Activated CD8-positive, alpha-beta memory T cell treated with anti-CD3 and anti-CD28 coated beads, Interleukin-2, amount 50 U/mL, for 4 hours (primary cell): ENCODE measurements at places on chromosomes 16 and 17.

DNA sequence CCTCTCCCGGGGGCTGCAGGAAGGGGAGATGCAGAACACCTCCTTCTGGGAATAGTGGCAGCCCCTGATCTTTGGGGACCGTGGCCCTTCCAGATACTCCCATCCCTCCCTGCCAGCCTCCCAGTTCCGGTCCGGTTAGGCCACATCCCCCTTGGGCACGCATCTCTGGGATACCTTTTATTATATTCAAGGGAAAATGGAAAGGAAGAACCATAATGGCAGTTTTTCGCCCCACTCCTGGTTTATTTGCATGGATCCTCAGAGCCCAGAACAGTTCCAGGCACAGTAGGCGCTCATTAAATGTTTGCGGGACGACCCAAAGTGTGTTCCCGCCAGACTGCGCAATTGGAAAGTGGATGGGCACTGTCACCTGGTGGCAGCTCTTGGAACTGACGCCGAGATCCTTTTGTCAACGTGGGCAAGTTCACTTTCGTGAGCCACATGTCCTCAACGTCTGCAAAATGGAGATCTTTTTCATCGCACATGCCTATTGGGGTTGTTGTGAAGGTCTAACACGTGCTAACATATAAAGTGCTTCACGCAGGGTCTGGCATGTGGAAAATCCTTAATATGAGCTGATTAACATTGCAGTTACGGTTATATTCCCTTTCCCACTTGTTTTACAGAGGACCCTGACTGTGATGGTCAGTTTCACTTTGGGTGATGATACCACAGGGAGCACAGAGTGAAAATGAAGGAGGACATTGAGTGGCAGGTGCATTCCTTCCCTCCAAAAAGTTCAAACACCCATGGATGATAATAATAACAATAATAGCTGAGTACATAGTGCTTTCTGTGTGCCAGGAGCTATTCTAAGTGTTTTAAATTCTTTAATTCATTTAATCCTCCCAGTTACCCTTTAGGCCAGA, 1.7 kb upstream of the GPRC5B start:
- peak; percentile 78 for DNase-seq

GRCh38 chr17:34371405-34372100, 8.5 kb upstream of the CCL1 start:
- no peak for DNase-seq

DNA sequence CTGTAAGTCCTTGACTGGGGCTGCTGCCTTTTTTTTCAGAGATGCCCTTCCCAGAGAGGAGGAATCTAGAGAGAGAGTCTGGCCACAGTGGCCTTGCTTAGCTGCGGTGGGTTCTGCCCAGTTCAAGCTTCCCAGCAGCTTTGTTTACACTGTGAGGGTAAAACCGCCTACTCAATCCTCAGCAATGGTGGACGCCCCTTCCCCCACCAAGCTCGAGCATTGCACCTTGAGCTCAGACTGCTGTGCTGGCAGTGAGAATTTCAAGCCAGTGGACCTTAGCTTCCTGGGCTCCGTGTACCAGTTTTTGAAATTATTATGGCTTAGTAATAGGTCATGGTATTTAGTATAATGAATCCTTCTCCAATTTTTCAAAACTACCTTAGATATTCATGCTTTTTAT, 395.4 kb downstream of the NPIPA7 start:
- DNase-seq, result no peak

GRCh38 chr17:81652906-81653771, 3.2 kb downstream of the PDE6G start:
- DNase-seq, result no peak

GRCh38 chr17:50148226-50149090, 2.0 kb downstream of the PPP1R9B start:
- DNase-seq, result peak; percentile 91

DNA sequence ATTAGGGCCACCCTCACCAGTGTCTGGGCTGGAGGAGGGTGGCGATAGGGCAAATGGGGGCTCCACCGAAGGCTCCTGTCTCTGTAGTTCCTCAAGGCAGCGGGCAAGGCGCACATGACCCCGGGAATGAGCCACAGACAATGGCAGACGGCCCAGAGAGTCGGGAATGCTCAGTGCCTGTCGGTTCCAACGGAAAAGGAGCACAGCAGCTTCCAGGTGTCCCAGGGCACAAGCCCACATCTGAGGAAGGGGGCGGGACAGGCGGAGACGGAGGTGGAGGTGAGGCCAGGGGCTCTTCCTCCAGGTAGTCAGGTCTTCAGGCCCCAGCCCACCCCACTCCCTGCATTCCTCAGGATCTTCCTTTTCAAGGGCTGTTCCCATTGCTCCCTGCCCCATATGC, 5.1 kb upstream of the SPAG7 start:
- DNase-seq, result no peak

- DNase-seq, result no peak
Observed at GRCh38 chr16:27301236-27301861, 12.4 kb upstream of the IL4R start.

DNA sequence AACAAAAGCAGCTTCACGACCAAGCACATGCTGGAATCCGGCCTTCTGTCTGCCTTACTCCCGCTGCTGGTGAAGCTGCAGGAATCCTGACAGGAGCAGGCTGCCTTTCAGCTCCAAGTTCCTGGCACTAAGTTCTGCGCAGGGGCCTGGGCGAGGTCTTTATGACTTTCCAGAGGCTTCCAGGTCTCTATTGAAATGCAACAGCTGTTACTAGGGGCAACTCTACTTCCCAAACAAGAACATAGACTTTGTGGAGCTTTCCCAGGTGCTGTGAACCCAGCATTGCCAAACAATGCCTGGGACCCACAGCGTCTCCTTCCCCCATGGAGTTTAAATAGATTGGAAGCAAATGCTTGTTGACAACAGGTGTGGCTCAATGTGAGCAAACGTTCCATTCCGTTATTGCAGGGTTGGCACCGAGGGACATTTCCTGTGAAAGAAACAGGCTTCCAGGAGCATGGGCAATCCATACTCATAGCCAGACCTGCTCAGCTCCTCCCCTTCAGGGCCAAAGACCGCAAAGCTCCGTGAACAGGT, 156.0 kb downstream of the CDH13 start:
- DNase-seq, result no peak

DNA sequence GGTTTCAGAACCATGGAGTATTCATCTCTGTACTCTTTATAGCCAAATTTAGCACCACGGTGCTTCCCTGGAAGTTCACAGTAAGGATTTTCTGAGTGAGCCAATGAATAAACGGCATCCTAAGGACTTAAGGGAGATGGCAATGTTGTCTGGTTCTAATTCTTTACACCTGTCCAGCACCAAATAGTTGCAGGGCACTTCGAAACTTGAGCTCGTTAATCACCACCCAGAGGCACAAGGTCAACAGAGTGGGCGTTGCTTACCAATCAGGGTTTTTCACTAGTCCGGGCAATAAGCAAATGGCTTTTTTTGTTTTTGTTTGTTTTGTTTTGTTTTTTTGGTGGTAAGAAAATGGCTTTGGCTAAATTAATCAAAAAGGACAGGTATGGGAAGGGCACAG, 28.2 kb upstream of the TMEM220 start:
- no peak for DNase-seq
